ENCODE measurements at places on chromosomes 13 and 19.

DNA sequence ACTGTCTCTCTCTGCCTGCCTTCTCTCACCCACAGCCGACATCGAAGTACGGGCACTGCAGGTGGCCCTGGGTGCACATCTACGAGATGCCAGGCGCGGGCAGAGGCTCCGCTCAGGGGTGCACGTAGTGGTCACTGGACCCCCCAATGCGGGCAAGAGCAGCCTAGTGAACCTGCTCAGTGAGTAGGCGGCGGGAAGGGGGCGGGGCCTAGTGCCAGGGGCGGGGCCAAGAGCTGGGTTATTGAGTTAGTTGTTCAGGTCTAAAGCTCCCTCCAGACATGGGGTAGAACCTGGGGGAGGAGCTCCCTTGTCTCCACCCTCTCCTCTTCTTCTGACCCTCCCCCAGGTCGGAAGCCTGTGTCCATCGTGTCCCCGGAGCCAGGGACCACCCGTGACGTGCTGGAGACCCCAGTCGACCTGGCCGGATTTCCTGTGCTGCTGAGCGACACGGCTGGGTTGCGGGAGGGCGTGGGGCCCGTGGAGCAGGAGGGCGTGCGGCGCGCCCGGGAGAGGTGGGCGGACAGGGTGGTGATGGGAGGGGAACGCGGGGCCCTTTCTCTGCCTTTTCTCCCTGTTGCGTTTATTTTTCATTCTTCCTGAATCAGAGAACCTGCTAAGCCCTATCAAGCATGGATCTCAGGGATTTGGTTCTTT is 1.9 kb downstream of the GTPBP3 start:
- no peak for DNase-seq

- no peak for DNase-seq
Observed at GRCh38 chr13:55091172-55091571, 2049.5 kb upstream of the PRR20A start.

- DNase-seq = no peak
Observed at GRCh38 chr13:32790731-32791130, 204.5 kb downstream of the PDS5B start.

DNA sequence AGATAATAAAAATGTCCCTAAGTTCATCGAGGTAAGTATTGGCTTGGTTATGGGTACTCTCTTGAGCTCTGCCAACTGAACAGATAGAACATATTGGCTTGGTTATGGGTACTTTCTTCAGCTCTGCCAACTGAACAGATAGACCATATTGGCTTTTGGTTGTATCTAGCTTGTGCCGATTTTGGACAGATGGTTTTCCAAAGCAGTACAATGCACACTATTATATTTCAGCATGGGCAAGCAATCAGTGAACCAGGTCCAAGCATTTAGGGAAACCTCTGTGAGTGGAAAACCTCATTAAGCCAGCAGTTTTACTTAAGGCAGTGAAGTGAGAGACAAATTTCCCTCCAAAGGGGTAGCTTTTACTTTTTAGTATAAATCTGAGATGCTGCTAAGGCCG is 1440.5 kb upstream of the SPRY2 start:
- no peak for DNase-seq

DNA sequence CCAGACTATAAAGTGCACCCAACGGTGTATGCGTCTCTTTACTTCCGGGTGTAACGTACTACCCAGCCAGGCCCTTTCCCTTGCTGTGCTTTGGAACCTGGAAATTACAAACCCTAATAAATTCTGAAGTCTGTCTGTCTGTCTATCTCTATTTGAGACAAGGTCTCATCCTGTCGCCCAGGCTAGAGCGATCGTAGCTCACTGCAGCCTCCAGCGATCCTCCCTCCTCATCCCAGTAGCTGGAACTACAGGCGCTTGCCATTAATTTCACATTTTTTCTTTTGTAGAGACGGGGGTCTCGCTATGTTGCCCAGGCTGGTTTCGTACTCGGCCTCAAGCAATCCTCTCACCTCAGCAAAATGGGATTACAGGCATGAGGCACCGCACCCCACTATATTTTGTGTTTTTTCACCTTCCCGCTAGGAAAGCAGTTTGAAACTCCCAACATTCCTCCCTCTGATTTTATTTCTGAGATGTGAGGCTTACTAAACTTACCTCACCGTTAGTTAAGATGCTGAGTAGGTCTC is 469 bp upstream of the RNF6 start:
- DNase-seq = no peak

DNA sequence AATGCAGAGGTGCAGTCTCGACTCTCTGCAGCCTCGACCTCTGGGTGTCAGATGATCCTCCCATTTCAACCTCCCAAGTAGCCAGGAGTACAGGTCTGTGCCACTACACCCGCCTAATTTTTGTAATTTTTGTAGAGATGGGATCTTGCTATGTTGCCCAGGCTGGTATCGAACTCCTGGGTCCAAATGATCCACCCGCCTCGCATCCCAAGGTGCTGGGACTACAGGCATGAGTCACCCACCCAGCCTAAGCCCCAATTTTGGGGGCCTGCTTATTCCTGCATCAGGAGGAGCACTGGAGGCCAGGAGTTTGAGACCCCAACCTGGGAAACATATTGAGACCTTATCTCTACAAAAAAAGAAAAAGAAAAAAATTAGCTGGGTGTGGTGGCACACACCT is 80.1 kb upstream of the ADGRE5 start:
- no peak for DNase-seq
